ENCODE measurements at places on chromosomes 2 and 18.

- H3K27me3 ChIP-seq = no peaks in the 10 kb centered on the region
- peaks cover 11% of the 10 kb centered on the region for H3K4me1 ChIP-seq
- H3K27ac ChIP-seq = no peak overlapping the region
- DNase-seq = no peak
- no peak overlapping the region for H3K4me3 ChIP-seq
Observed at GRCh38 chr18:37435996-37436395, 129.6 kb downstream of the CELF4 start.

- DNase-seq = no peak
- no peaks in the 10 kb centered on the region for H3K36me3 ChIP-seq
- no peak overlapping the region for H3K4me3 ChIP-seq
- H3K4me1 ChIP-seq = no peaks in the 10 kb centered on the region
- no peak overlapping the region for H3K27ac ChIP-seq
Observed at GRCh38 chr2:196370381-196370780, 199.0 kb upstream of the STK17B start.

GRCh38 chr2:84963692-84964405 is 7.1 kb upstream of the KCMF1 start:
- no peak for DNase-seq
- no peak overlapping the region for H3K27ac ChIP-seq
- H3K27me3 ChIP-seq = no peaks in the 10 kb centered on the region
- H3K4me1 ChIP-seq = peaks cover 7% of the 10 kb centered on the region
- H3K4me3 ChIP-seq = no peak overlapping the region

- no peak overlapping the region for H3K27ac ChIP-seq
- H3K36me3 ChIP-seq = no peaks in the 10 kb centered on the region
Observed at GRCh38 chr2:108910541-108911396, 78.3 kb downstream of the EDAR start.

GRCh38 chr2:12303181-12304030 is 413.3 kb upstream of the TRIB2 start:
- no peaks in the 10 kb centered on the region for H3K27me3 ChIP-seq
- no peak for DNase-seq
- H3K36me3 ChIP-seq = no peaks in the 10 kb centered on the region
- no peaks in the 10 kb centered on the region for H3K4me1 ChIP-seq
- H3K27ac ChIP-seq = no peak overlapping the region

DNA sequence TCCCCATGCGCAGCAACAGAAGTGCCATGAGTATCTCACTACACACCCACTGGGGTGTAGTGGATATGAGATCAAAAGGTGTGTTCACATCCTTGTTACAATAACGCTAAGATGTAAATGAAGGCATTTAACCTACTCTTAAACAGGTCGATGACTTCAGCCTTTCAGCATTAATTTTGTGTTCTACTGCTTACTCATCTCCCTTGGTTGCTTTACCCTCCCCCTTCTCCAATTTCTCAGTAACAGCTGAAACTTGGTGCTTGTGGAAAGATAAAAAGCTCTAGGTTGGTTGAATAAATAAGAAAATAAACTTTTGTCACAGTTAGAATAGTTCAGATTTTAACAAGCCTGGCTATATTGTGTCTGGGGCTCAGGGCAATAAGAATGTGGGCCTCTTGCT is 147.5 kb upstream of the SESTD1 start:
- DNase-seq = no peak
- H3K4me3 ChIP-seq = no peak overlapping the region
- H3K27ac ChIP-seq = no peak overlapping the region
- peaks cover 4% of the 10 kb centered on the region for H3K4me1 ChIP-seq

DNA sequence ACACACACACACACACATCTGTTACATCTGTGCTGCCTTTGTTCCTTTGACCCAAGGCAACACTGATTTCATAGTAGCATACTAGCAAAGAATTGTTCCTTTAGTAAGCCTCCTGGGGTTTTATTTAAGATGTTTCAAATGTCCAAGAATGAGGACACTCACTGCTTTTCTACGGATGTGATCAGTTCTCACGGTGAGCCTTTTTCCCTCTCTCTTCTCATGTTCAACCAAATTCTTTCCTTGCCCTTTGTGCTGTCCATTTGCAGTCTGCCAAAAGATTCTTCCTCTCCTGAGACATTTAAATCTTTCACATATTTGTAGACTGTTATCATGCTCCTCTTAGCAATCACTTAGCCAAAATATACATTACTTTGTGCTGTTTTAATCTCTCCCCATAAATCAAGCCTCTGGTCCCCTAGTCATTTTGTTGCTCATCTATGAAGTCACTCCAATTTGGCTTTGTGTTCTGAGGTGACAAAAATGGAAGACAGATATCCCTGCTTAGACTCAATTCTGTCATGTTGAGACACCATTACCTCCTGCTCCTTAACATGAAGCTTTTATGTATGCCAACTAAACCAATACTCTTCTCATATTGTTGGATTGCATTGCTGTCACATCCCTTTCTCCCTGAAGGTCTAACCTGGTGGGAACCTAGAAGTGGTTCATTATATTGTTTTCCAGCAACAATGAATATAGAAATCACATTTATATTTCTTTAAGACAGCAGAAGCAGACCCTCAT is 1605.3 kb upstream of the ACVR2A start:
- H3K27me3 ChIP-seq = no peaks in the 10 kb centered on the region
- H3K4me3 ChIP-seq = no peak overlapping the region
- H3K36me3 ChIP-seq = no peaks in the 10 kb centered on the region
- H3K27ac ChIP-seq = no peak overlapping the region

- no peak for DNase-seq
- H3K36me3 ChIP-seq = no peaks in the 10 kb centered on the region
- H3K4me1 ChIP-seq = no peaks in the 10 kb centered on the region
Observed at GRCh38 chr2:191895743-191896142, 48.9 kb upstream of the CAVIN2 start.

GRCh38 chr2:74742471-74742870 is 88.4 kb downstream of the SEMA4F start:
- H3K27ac ChIP-seq = no peak overlapping the region
- no peak for DNase-seq
- peaks cover 8% of the 10 kb centered on the region for H3K4me1 ChIP-seq
- no peak overlapping the region for H3K4me3 ChIP-seq
- no peaks in the 10 kb centered on the region for H3K36me3 ChIP-seq

DNA sequence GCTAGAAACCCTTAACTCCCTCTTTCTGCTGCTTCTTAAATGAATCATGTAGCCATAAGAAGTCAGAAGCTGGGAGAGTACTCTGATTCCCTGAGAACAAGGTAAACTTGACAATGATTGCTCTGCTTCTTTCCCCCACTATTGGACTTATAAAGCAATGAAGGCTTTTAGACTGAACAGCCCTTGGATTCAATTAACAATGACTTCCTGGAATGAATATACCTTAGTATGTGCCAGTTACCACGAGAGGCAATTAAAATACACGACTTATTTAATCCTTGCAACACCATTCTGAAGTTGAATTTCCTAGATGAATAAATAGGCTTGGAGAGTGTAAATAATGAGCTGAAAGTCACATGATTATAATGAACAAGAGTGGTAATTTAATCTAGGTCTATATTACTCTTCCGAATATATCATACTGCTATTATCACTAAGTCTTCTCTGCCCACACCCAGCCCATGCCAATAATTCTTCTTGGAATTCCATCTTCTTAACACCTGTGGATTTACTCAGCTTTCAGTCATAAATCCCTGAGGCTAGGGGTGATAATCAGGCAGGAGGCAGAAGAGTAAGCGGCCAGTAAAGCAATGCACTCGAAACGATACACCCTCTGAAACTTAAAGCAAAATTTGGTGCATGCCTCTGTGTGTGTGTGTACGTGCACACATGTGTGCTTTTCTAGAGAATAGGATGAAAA is 170.2 kb downstream of the ATAD2B start:
- H3K4me1 ChIP-seq = peaks cover 2% of the 10 kb centered on the region
- H3K4me3 ChIP-seq = no peak overlapping the region
- H3K27me3 ChIP-seq = no peaks in the 10 kb centered on the region
- H3K36me3 ChIP-seq = peaks cover 41% of the 10 kb centered on the region
- no peak for DNase-seq

Measured in common myeloid progenitor, CD34-positive (primary cell).